ENCODE measurements at places on chromosomes 5 and 9. TPM values are rescaled to one million over a fixed set of nuclear protein-coding genes. Genes with fewer than 3 reads are reported as not detected.

Gene PCDHGA4
- 0.04 TPM for polyA plus RNA-seq

Gene ROPN1L
- polyA plus RNA-seq, result 2.4 TPM

Gene FBP2
- polyA plus RNA-seq, result 0.06 TPM

Gene WDR36
- 7.9 TPM for polyA plus RNA-seq

Gene GPX8
- polyA plus RNA-seq, result 1.5 TPM

Gene SOHLH1
- polyA plus RNA-seq, result 0.07 TPM

DNA sequence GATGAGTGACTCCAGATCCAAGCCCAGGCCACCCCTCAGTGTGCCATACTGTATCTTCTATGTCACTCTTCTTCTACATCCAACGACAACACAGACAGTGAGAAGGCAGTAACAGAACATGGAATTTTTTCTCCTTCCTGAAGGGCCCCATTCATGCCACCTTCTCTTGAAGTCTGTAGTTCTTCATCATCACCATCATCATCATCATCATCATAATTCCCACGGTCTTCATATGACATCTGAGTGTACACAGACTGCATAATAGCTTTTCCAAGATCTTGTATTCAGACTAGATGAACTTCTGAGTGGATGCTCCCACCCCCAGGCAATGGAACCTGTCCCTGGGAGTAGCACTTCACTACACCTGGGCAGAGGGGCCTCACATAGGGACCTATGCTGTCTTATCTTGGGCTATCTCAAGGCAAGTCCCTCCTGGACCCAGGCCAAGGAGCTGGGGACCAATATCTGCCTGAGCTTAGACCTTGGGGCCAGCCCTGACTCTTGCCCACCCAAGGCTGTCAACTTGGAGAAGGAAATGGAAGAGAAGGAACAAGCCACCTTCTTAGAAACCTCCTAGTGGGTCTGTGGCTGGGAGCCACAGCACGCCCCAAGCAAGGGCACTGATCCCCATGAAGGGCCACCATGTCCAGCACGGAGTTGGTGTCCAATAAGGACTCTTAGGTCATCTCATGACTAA is 159.1 kb downstream of the FSTL4 start:
- no peaks in the 10 kb centered on the region for H3K4me1 ChIP-seq
- DNase-seq, result no peak
- no peaks in the 10 kb centered on the region for H3K27me3 ChIP-seq
- no peak overlapping the region for H3K4me3 ChIP-seq
- H3K36me3 ChIP-seq, result no peaks in the 10 kb centered on the region

DNA sequence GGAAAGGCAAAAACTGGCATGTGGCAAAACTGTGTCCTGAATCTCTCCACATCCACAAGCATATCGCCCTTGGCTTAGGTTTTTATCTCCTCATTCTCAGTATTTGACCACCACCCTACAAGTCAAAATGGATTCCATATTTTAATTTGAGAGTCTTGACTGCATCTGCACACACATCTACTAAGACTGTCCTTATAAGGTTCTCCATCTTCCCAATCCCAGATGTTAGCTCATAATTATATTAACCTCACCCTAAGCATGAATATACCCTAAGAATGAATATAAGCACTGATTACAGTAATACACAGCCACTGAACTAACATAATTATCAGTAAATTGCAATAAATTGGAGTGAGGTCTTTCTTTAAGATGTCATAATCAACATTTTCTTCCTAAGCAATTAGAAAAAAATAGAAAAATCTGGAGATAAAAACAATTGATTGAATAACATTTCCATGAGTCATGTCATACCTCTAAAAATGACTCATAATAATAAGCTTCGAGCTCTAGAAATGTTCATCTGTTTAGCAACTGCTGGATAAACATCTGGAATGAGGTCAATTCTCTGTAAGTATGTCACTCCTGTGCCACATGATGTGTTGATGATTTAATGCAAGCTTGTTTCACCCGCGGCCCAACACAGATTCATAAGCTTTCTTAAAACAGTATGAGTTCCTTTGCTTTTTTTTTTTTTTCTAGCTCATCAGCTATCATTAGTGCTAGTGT is 39.9 kb upstream of the PAM start:
- no peaks in the 10 kb centered on the region for H3K27me3 ChIP-seq
- no peak for DNase-seq
- H3K36me3 ChIP-seq, result no peaks in the 10 kb centered on the region

DNA sequence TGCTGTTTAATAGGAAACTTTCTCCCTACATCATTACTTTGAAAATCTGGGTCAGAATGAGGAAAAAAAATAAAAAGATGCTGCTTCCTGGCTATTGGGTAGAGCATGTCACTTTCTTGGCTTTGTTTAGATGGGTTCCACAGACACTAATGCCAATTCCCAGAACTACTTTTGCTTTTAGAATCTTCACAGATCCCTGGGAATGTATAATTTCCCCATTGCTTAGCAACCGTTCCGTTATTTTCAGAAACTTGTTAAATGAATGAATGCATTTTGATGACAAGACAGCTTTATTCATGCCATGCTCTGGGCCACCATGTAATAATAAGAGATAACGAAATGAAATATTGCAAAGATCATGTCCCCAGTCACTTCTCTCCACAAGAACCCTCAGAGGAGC is 126.5 kb upstream of the TRPC7 start:
- no peak for DNase-seq
- H3K36me3 ChIP-seq, result no peaks in the 10 kb centered on the region
- no peak overlapping the region for H3K27ac ChIP-seq
- no peaks in the 10 kb centered on the region for H3K27me3 ChIP-seq
- H3K4me3 ChIP-seq, result no peak overlapping the region

DNA sequence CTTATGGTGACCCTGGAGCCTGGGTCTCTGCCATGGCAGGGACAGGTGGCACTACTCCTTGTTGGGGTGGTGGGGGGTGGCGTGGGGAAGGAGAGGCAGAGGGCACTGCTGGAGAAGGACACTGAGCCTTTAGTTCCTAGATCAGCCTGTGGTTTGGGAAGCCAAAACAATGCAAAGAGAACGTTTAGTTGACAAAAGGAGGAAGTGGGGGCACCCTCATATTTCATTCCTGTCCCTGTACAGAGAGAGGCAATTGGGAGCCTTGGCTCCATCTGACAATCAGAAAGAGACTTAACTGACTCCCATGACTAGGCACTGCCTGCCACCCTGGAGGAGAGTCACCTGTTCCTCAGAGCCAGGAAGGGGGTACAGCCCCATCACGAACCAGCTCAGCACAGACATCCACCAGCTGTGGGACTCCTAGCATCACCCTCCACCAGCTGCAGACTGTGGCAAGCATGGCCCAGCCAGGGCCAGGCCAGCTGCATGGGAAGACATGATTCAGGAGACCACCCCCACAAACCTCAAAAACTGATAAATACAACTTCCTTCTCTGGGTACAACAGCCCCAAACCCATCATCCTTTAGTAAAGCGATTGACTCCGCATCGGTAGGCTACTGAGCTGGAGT is 257.5 kb downstream of the HSPA4 start:
- DNase-seq, result no peak
- H3K27ac ChIP-seq, result no peak overlapping the region
- no peaks in the 10 kb centered on the region for H3K36me3 ChIP-seq
- no peak overlapping the region for H3K4me3 ChIP-seq
- no peaks in the 10 kb centered on the region for H3K27me3 ChIP-seq

DNA sequence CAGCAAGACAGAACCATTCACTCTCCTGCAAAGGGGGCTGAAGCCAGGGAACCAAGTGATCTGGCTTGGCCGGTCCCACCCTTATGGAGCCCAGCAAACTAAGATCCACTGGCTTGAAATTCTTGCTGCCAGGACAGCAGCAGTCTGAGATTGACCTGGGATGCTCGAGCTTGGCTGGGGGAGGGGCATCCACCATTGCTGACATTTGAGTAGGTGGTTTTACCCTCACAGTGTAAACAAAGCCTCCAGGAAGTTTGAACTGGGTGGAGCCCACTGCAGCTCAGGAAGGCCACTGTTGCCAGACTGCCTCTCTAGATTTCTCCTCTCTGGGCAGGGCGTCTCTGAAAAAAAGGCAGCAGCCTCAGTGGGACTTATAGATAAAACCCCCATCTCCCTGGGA is 60.5 kb downstream of the TNFSF8 start:
- no peak overlapping the region for H3K27ac ChIP-seq
- DNase-seq, result peak; percentile 78
- H3K4me1 ChIP-seq, result peaks cover 9% of the 10 kb centered on the region
- H3K4me3 ChIP-seq, result no peak overlapping the region
- H3K27me3 ChIP-seq, result no peaks in the 10 kb centered on the region

DNA sequence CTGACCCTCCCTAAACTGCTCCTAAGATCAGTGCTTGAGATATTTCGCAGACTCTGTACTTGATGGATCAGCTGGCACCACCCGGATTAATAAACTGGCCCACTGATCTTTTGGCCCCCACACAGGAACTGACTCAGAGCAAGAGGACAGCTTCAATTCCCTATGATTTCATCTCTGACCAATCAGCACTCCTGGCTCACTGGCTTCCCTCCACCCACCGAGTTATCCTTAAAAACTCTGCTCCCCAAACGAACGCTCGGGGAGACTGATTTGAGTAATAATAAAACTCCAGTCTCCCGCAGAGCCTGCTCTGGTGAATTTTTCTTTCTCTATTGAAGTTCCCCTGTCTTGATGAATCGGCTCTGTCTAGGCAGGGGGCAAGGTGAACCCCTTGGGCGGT is 36.5 kb upstream of the CD180 start:
- peaks cover 3% of the 10 kb centered on the region for H3K4me1 ChIP-seq
- H3K4me3 ChIP-seq, result no peak overlapping the region
- H3K36me3 ChIP-seq, result no peaks in the 10 kb centered on the region
- H3K27me3 ChIP-seq, result no peaks in the 10 kb centered on the region
